Coronary artery (tissue), 2 donors: ENCODE measurements at places on chromosomes 5 and 9.

DNA sequence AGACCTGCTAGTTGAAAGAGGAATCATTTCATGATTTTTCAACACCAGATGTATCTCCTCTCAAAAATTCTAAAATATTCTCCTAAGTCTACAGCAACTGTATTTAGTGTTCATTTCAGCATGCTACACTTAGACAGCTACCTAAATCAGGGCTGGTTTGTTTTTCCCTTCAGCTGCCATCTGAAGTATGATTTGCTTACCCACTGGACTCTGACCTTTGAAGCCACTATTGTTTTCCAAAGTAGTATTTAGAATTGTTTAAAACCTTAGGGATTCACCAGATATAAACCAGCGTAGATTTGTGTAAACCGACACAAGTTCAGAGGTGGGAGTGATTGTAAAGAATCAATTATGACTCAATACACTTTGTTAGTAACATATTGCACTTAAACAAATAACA is 193.1 kb downstream of the ADAMTS6 start:
- DNase-seq: no peak

DNA sequence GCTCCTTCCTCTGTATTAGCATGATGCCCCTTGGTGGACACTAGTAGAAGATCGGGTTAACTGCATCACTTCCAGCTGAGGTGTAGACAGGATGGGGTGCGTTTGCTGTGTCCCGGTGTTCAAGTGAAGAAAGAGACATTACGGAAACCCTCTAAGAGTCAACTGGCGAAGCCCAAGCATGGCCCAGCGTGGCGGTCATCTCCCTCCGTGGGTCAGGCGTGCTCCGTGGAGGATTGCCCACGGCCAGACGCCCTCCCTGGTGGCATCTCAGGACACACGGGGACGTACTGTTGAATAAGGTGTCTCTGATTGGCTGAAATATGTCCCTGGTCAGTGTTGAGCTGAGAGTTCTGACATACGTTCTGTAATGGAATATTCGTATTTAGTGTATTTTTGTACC is 119.5 kb upstream of the CACNA1B start:
- DNase-seq: no peak

DNA sequence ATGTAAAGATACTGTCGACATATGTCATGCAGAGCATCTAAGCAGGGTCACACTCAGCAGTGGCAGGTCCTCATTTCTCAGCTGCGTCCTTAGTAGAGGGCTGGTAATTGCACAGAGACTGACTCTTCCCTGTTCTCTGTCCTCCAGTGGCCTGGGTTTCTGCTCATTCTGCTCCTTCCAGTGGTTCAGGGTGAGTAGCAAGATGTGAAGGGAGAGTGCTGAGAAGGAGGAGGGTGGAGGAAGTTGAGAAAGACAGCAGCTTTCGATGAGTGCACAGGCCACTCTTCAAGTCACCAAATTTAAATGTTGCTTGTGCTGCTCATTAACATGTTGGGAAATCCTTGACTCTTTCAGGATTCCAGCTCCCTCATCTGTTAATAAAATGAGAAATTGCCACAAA is 203.9 kb downstream of the FBXL7 start:
- no peak for DNase-seq

DNA sequence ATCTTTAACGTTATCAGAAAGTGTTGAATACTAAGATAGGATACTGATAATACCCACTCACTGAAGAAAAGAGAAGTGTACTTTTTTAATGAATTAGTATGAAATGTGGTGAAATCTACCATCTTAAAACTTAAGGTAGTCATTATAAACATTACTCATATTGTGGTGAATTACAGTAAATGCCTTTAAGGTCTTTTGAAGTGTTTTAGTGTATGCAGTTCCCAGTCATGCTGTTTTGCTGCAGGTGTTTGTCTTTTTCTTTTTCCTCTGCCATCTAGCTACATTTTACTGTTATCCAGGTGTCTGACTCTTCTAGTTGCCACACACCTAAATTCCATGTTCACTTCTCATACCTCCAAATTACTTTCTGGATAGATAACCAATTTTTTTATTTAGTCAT is 72.6 kb downstream of the ERMP1 start:
- DNase-seq: no peak

DNA sequence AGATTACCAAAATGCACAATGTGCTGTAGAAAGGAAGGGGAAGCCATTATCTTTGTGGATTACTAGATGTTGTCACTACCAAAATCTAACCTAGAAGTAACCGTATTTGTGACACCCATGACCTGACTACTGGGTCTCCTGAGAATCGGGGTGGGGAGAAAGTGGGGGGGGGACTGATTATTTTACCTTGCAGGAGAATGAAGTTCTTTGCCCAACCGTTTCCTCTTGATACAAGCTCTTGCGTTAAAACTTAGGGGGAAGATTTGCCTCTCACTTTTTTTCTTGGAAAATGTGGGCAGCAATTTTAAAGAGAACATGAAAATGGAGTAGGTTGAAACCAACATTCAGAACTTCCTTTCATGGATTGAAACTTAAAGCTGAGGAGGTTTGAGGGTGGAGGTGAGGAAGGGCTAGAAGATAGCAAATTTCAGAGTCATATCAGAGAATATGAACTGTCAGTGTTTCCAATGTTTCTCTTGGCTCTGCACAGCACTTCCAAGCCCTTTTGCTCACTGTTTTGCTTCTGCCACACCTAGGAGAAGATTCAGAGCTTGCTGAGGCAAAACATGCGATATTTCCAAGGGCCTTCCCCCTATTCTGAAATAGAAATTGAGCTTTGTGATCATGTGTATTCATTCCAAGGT is 280.8 kb downstream of the AOPEP start:
- no peak for DNase-seq

GRCh38 chr9:93699650-93700049 is 123.3 kb downstream of the PHF2 start:
- DNase-seq: no peak

GRCh38 chr9:126720036-126720435 is 84.8 kb upstream of the ZBTB43 start:
- no peak for DNase-seq

- no peak for DNase-seq
These were observed 345.9 kb upstream of the CD180 start for GRCh38 chr5:67542479-67542878.

DNA sequence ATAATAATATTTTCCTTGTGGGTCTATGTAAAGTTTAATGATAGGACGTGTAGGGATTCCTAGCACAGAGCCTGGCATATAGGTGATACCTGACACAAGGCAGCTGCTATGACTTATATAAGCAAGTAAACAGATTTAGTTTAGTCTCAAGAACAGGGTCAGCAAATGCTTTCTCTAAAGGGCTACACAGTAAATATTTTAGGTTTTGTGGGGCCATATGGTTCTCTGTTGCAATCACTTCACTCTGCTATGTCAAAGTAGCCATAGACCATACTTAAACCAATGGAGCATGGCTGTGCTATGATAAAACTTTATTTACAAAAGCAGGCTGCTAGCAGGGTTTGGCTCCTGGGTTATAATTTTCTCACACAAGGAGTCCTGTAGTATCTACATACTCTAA is 204.8 kb upstream of the KLF4 start:
- no peak for DNase-seq

DNA sequence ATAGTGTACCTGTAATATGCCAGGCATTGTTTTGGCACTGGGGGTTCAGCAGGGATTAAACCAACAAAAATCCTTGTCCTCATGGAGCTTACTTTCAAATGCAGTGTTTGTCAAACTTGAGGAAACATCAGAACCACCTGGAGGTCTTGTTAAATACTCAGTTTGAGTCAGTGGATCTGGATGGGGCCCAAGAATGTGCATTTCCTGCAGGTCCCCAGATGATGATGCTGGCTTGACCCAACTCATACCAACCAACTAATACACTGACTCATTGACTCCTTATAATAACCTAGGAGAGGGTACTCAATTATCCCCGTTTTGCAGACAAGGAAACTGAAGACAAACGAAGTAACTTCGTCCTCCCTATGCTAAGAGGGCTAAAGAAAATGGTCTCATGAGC is 11.3 kb downstream of the WWC1 start:
- no peak for DNase-seq
